Activated naive CD8-positive, alpha-beta T cell treated with anti-CD3 and anti-CD28 coated beads, Interleukin-2, amount 10 ng/mL, durations not matched to agents 7 days and 5 days (primary cell): ENCODE measurements at places on chromosomes 2 and 18.

GRCh38 chr2:150426315-150426714 is 61.2 kb downstream of the RND3 start:
- DNase-seq, result no peak

DNA sequence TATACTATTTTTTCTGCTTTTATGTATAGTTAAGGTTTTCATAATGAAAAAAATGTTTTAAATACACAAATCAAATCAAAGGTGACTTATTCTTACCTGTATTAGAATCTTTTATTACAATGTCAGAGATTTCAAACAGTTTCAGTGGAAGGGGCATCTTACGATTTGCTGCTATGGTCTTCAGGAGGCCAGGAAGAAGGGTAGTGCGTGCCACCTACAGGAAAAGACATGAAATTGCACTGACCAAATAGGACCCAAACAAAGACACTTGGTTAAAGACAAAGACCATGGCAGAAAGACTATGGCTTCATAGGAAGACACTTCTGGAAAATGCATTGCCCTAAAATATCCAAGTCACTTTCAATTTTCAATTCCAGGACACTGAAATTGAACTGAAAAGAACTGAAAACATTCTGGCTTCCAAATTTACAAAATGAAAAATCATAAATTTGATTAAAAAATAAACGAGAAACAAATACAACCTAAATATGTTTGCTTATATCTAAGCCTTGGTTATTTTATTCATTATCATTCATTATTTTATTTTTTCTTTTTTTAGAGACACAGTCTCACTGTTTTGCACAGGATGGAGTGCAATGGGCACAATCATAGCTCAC is 42.1 kb downstream of the FARSB start:
- no peak for DNase-seq

DNA sequence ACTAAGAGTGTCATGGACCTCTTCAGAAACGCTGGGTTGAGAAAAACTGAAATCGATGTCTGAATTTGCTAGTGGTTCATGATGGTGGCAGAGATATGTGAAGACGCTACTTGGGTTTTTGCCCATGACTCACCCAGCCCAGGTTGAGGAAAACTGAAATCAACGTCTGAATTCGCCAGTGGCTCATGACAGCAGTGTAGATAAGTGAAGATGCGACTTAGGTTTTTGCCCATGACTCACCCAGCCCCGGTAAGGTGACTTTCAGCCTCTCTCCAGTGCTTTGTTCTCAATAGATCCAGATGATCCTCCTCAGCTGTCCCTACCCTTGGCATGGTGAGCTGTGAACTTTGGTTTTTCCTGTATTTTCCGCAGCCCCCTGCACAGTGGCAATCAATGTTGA is 105.3 kb upstream of the SIX3 start:
- DNase-seq, result no peak

- DNase-seq, result no peak
These were observed 91.3 kb upstream of the RBBP8 start for GRCh38 chr18:22841840-22842239.

DNA sequence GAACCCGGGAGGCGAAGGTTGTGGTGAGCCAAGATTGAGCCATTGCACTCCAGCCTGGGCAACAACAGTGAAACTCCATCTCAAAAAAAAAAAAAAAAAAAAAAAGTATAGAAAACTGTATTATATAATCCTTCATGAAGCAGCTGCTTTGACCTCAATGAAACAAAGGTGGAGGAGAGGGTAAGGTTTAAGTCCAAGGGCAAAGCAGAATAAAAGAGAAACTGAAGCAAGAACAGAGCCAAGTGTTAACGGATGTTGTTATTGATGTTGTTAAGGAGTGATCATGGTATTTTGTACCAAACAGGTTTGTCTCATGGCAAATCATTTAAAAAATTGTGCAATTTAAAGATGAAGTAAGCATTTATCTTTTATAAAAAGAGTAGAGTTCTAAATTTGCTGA is 7.4 kb downstream of the RAPH1 start:
- DNase-seq, result no peak

DNA sequence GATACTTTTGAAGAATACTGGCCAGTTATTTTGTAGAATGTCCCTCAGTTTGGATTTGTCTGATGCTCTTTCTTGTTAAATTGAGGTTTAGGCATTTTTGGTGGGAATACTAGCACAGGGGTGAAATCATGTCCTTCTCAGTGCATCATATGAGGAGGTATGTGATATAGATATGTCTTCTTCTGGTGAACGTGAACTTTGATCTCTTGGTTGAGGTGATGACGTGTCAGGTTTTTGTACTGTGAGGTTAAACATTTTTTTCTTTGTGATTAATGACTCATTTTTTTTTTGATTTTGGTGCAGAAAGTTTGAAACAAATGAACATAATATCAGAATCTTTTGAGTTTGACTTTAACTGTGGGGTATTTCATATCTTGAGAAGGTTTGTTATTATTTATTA is 11.0 kb downstream of the ZNF407 start:
- no peak for DNase-seq

DNA sequence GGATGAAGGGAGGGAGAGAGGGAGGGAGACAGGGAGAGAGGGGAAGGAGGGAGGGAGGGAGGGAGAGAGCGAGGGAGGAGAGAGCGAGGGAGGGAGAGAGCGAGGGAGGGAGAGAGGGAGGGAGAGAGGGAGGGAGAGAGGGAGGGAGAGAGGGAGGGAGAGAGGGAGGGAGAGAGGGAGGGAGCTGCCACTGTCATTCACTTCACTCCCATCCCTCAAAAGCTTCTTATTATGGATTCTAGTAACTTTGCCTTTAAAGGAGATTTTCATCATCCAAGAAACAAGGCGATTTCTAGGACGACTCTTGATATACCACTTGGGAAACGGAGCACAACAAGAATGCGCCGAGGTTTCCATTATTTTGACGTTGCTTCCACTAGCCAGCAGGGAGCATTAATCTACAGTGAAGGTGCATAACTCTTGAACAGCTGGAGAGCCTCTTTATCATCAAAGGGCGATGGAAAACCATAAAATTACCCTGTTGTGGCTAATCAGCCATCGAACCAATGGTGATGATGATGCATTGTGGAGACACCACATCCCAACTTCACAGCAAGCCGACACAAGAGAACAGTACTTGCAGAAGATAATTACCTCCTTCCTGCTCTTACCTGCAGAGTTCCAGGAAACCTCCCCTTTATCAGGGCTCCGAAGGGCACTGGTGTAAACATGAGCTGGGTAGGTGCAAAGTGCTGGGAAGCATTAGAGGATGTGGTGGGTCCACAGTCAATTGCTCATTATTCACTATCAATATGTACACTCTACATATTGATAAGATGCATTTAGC is 130.5 kb downstream of the EIPR1 start:
- no peak for DNase-seq

GRCh38 chr2:152493945-152494528 is 159.1 kb downstream of the FMNL2 start:
- DNase-seq, result no peak
